Body of pancreas (tissue), 4 donors: ENCODE measurements at places on chromosomes 7 and 10. TPM values are rescaled to one million over a fixed set of nuclear protein-coding genes. Genes with fewer than 3 reads are reported as not detected.

GRCh38 chr10:1085258-1085657 lies 29.1 kb downstream of the WDR37 start:
- peak; percentile 16 for DNase-seq
- H3K27me3 ChIP-seq: no peaks in the 10 kb centered on the region
- no peaks in the 10 kb centered on the region for H3K4me1 ChIP-seq
- H3K4me3 ChIP-seq: no peak overlapping the region
- peaks cover 47% of the 10 kb centered on the region for H3K36me3 ChIP-seq

- no peaks in the 10 kb centered on the region for H3K4me1 ChIP-seq
- H3K36me3 ChIP-seq: no peaks in the 10 kb centered on the region
- H3K27ac ChIP-seq: no peak overlapping the region
- H3K4me3 ChIP-seq: no peak overlapping the region
- DNase-seq: no peak
- no peaks in the 10 kb centered on the region for H3K27me3 ChIP-seq
Observed at GRCh38 chr10:26982058-26982457, 118.2 kb downstream of the ANKRD26 start.

Gene CUZD1
- total RNA-seq: 225 TPM

Gene MOGAT3
- not detected for total RNA-seq

- H3K4me1 ChIP-seq: peaks cover 24% of the 10 kb centered on the region
- no peak for DNase-seq
- H3K27me3 ChIP-seq: no peaks in the 10 kb centered on the region
Observed at GRCh38 chr10:29628311-29628710, 6.5 kb downstream of the SVIL start.

GRCh38 chr10:20935931-20936330 lies 38.8 kb upstream of the NEBL start:
- H3K4me1 ChIP-seq: no peaks in the 10 kb centered on the region
- no peaks in the 10 kb centered on the region for H3K36me3 ChIP-seq
- no peak overlapping the region for H3K27ac ChIP-seq
- H3K27me3 ChIP-seq: no peaks in the 10 kb centered on the region
- no peak for DNase-seq

Gene C10orf62
- not detected for total RNA-seq

Gene PLXNA4
- total RNA-seq: 8.2 TPM

Gene TRIL
- total RNA-seq: 1.3 TPM

Gene CH25H
- total RNA-seq: 2.0 TPM

Gene BAZ1B
- 28.3 TPM for total RNA-seq

- H3K27ac ChIP-seq: no peak overlapping the region
- DNase-seq: peak; percentile 27
- H3K4me1 ChIP-seq: no peaks in the 10 kb centered on the region
- no peaks in the 10 kb centered on the region for H3K36me3 ChIP-seq
- no peak overlapping the region for H3K4me3 ChIP-seq
Observed at GRCh38 chr10:81021428-81022129, 483.9 kb downstream of the SH2D4B start.

DNA sequence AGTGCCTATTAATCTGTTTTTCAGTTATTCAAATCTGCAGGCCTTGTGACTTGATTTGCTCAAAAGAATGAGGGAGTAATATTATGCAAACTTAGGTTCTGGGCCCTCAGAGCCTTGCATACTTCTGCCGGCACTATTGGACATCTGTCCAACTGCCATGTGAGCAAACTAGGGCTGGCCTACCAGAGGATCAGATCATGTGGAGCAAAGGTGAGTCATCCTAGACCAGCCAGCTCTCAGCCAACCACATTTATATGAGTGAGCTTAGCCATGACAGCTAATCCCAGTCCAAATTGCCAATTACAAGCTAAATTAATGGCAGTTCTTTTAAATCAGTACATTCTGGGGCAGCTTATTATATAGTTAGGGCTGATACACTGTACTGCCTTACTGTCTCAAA lies 69.6 kb downstream of the SDHAF3 start:
- no peaks in the 10 kb centered on the region for H3K36me3 ChIP-seq
- DNase-seq: no peak
- no peak overlapping the region for H3K27ac ChIP-seq
- H3K27me3 ChIP-seq: no peaks in the 10 kb centered on the region
- no peak overlapping the region for H3K4me3 ChIP-seq
- no peaks in the 10 kb centered on the region for H3K4me1 ChIP-seq

Gene NEURL1
- 25.7 TPM for total RNA-seq

Gene ANKRD1
- total RNA-seq: 0.52 TPM

Gene VPS37D
- 1.3 TPM for total RNA-seq

Gene CALML5
- total RNA-seq: not detected

- peaks cover 6% of the 10 kb centered on the region for H3K4me1 ChIP-seq
- H3K27ac ChIP-seq: no peak overlapping the region
- no peaks in the 10 kb centered on the region for H3K36me3 ChIP-seq
- H3K4me3 ChIP-seq: no peak overlapping the region
Observed at GRCh38 chr7:67364441-67365017, 367.9 kb downstream of the TYW1 start.

DNA sequence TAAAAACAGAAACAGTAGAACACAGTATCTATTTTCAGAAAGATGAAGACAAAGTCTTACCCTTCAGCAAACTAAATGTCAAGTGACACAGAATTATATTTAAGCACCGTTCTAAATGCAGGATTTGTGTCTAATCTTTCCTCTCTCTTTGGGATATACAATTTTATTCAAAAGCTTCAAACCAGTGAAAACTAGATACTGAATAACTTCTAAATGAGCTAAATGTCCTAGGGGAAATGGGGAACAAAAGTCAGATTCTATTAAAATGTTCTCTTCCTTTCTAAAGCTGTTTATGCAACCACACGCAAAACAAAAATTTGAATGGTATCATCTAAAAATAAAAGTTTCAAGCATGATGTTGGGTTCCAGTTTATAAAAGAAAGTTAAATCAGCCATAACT lies 136.4 kb upstream of the AOAH start:
- no peak overlapping the region for H3K27ac ChIP-seq
- no peaks in the 10 kb centered on the region for H3K27me3 ChIP-seq
- no peak overlapping the region for H3K4me3 ChIP-seq
- no peaks in the 10 kb centered on the region for H3K4me1 ChIP-seq
- DNase-seq: no peak

Gene SFRP4
- total RNA-seq: 5.3 TPM

Gene PRKCQ
- total RNA-seq: 6.0 TPM

Gene RBM20
- total RNA-seq: 39.4 TPM

- H3K36me3 ChIP-seq: no peaks in the 10 kb centered on the region
- no peak for DNase-seq
- H3K4me3 ChIP-seq: no peak overlapping the region
- H3K4me1 ChIP-seq: no peaks in the 10 kb centered on the region
Observed at GRCh38 chr10:126175641-126176262, 212.5 kb downstream of the ADAM12 start.

DNA sequence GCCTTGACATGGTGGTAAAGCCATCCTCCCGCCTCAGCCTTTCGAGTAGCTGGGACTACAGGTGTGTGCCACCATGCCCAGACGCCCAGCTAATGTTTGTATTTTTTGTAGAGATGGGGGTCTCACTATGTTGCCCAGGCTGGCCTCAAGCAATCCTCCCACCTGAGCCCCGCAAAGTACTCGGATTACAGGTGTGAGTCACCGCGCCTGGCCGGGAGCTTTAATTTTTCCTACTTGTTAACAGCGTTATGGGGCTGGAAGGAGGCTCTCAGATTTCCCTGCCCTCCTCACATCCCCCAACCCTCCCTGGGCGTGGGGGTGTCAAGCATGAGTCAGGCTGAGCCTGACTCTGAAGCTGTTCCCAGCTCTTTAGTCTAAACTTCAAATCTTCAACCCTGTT lies 8.3 kb downstream of the ALKBH4 start:
- H3K27ac ChIP-seq: no peak overlapping the region
- H3K4me3 ChIP-seq: no peak overlapping the region
- no peaks in the 10 kb centered on the region for H3K4me1 ChIP-seq
- DNase-seq: no peak
- no peaks in the 10 kb centered on the region for H3K36me3 ChIP-seq
- H3K27me3 ChIP-seq: no peaks in the 10 kb centered on the region

DNA sequence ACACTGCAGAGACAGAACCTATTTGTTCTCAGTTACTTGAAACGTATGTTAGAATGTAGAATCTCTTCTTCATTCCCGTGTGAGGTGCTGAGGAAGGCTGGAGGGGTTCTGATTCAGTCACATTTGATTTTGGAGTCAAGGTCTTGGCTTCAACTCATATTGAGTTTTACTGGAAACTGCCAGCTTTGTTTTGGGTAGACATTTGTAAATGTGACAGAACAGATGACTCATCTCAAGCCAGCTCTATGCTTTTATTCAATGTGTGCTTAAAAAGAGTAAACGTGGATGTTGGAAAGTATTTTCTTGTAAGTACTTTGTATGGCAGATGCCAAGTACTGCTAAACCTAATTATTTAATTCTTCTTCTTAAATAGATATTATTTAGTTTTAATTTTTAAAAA lies 780.8 kb upstream of the C7orf33 start:
- no peak overlapping the region for H3K4me3 ChIP-seq
- no peak overlapping the region for H3K27ac ChIP-seq
- DNase-seq: no peak
- no peaks in the 10 kb centered on the region for H3K36me3 ChIP-seq
- H3K27me3 ChIP-seq: no peaks in the 10 kb centered on the region
- H3K4me1 ChIP-seq: no peaks in the 10 kb centered on the region
